ENCODE measurements at places on chromosomes 5 and 9. TPM values are rescaled to one million over a fixed set of nuclear protein-coding genes. Genes with fewer than 3 reads are reported as not detected.

ADAMTS2 gene
- total RNA-seq = 1.7 TPM

PCDHB3 gene
- total RNA-seq = 5.7 TPM

SOHLH1 gene
- total RNA-seq = not detected

LVRN gene
- 0.56 TPM for total RNA-seq

S1PR3 gene
- 7.5 TPM for total RNA-seq

SOWAHA gene
- total RNA-seq = not detected

ADAMTS19 gene
- 3.0 TPM for total RNA-seq

ZFAND5 gene
- total RNA-seq = 194 TPM

NFX1 gene
- total RNA-seq = 33.2 TPM
